PC-3 (cell line): ENCODE measurements at places on chromosomes 1 and 21.
A peak's percentile ranks its signal among the peaks of the same experiment; 100 is the strongest.

GRCh38 chr21:34606621-34607020, 8.3 kb downstream of the RCAN1 start:
- DNase-seq, result no peak

DNA sequence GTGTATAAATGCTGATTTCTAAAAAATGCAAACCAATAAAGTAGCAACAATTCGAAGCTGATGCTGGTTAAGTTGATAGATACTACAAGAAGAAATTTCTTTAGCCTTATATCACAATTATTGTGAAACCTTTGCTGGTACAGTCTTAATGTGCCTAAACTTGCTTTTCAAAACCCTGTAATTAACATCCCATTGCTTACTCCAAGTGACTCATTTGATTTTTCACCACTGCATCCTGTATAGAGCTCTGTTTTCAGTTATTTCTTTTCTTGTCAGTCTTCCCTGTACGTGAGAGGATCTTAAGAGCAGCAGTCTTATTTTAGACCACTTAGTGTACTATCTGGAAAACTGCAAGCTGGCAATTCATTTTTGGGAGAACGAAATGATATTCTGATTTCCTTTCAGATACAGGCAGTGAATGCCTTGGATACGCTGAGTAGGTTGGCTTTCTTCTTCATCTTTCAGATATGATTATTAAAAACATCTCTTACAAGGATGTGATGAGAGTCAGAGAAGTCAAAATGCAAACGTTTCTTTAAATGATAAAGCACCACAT, 210.3 kb downstream of the KCTD3 start:
- no peak for DNase-seq

GRCh38 chr1:206797534-206798383, 25.5 kb upstream of the IL10 start:
- peak; percentile 40 for DNase-seq

GRCh38 chr1:202807926-202808757, at the start of gene KDM5B:
KDM5B (minus strand) TSS chr1:202808421; CDS start chr1:202808305, 116 bp downstream.
- DNase-seq, result peak; percentile 70

DNA sequence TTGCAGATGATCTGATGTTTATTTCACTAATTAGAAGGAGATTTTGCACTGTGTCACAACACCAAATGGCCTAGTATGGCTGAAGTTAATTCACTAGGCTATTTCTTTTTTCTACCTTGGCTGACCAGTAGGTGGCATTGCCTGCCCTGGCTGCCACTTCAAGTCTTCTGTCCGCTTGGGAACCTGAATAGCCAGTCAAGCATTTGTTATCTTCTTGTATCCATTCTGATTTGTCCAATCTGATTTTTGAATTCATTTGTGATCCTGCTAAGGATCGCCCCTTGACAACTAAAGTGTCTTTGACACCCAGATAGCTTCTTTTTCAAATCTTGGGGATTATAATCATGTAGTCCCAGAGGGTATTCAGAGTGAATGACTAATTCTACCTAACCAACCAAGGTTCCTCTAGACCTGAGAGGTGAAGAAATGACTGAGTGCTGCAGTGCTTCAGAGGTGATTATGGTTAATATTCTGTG, 99.4 kb downstream of the GIPC2 start:
- peak; percentile 85 for DNase-seq

DNA sequence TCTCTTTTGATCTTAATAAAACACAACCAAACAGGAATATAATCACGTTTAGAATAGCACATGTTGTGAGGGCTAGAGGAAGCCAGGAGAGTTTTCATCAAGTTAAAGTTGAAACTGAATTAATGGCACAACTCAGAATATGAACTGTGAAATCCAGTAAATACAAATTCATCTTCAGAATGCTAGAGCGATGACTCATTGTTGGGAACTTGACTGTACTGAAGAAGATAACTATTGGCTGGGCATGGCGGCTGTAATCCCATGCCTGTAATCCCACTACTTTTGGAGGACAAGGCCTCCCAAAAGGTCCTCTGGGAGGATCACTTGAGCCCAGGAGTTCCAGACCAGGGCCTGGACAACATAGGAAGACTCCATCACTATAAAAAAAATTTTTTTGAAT, 8.8 kb downstream of the SYF2 start:
- peak; percentile 6 for DNase-seq

DNA sequence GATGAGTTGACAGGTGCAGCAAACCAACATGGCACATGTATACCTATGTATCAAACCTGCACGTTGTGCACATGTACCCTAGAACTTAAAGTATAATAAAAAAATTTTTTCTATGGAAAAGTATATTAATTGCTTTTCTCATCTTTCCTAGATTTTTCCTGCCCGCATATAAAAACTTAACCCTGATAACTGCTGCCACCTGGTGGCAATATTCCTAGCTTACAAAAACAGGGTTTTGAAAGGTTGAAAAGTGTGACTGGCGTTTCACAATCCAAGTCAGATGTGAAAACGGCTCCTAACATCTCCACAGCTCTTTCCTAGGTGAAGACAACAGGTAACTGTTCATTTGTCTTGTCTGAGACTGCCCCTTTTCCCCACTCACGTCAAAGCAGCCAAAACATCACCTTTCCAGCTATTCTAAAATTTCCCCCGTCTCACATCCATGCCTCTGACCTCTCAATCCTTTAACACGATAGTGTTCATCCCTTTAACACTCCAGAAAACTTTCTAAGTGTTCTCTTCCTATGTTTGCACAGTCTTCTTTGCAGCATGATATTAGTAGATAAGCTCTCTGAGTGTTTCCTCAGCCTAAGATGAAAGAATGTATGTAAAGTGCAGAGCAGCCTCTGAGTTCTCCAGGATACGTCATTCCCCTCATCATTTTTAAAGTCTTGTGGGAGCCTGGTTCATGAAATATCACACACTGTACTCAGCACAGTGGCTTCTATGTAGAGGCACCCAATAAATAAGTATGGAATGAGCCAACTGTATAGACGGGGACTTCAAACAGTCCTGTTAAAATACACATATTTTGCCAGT, 27.5 kb downstream of the OVGP1 start:
- DNase-seq, result peak; percentile 78

DNA sequence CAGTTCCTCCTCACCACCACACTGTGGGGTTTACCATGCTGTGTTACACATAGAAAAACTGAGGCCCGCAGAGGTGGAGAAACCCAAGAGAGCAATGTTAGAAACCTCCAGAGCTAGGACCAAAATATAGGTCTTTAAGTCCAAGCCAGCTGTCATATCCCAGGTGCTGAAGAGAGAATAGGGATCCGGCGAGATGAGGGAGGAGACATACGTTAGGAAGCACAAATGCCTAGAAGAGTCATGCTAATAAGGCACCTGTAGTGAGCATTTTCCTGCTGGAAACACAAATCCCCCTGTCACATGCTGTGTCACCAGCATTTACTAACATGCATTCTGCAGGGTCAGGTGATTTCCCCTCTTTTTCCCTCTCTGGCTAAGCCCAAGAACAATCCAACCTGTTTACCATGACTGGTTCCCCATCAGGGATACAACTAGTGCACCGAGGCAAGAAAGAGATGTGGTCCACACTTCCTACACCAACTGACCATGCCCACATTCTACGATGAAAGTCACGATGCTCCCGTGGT, 168.6 kb upstream of the CAMK1G start:
- no peak for DNase-seq

GRCh38 chr1:85502171-85502570, 37.2 kb upstream of the DDAH1 start:
- no peak for DNase-seq

DNA sequence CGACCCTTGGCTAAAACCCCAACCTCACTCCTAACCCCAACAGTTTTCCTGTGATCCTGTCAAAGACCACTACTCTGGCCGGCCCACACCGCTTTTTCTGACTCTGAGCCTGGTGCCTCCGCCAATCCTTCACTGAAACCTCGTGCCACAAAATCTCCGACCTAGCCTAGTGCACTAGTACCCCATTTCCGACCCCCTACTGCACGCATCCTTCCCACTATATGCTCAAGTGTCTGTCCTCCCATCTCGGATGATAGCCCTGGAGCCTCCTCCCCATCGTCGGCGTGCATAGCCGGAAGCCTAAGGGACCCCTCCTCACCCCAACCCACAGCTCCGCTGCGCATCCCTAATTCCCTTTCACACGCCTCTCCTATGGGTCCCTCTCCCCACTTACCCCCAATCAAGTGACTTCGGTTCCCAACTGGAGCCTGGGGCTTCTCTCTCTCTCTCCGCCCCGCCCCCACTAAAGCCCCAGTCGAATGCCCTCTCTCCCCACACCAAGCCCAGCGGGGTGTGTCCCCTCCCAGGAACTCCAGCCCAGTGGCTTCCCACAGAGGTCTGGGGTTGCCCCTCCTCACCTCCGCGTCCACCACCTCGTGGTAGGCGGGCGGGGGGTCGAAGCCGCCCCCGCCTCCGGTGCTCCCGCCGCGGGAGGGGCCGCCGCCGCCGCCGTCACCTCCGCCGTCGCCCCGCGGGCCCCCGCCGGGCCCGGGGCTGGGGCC, 791 bp downstream of the USP24 start:
- DNase-seq, result peak; percentile 40

- DNase-seq, result no peak
These were observed 16.3 kb downstream of the RNF19B start for GRCh38 chr1:32948390-32948722.

GRCh38 chr1:116544588-116545358, 26.1 kb downstream of the CD58 start:
- no peak for DNase-seq

- no peak for DNase-seq
These were observed 66.6 kb downstream of the CD34 start for GRCh38 chr1:207844371-207844770.
